Endothelial cell of umbilical vein (primary cell): ENCODE measurements at places on chromosomes 11 and 22.

DNA sequence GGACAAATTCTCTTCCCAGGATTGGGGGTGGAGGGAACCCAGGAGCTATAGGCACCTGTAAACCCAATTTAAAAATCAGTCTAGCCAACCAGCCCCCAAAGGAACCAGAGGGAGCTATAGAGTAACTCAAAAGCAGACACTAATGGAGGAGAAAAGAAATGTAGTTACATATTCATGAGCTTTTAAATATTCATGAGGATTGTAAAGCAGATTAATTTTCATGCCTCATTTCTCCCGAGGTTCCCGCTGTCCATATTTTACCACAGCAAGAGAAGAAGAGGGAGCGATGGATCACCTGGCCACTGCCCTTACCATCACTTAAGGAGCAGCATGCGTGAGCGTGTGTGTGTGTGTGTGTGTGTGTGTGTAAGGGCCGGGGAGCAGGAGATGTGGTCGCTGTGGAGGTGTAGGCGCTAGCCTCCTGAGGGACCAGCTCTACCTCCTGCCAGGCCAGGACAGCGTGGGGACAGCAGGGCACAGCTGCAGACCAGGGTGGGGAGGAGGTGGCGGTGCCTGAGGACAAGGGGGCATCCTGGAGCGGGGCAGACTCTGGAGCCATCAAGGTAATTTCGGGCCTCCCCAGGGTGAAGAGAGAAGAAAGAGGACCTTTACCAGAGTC lies 100.7 kb upstream of the THY1 start:
- no peak for DNase-seq

DNA sequence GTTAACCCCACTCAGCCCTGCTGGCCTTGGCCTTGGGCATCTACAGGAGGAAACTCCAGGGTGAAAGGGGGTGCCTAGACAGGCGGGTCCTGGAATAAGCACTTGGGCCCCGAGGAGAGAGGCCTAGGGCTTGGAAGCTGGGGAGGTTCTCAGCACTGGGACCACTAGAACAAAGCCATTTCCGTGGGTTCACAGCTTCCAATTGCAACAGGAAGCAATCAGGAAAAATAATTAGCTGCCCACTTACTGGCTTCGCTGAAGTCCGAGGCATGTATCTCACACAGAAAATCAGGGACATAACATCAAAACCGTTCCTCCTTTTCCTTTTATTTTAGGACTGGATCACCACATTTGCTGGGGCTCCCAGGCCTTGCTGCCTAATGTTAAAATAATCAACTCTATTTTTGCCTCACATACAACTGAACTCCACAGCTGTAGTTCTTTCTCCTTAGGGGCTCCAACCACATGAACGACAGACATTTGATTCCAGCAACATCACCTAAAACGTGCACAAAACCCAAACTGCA lies 161.1 kb upstream of the GRK3 start:
- DNase-seq, result no peak

- peak; percentile 89 for DNase-seq
These were observed at the start of gene PDGFD for GRCh38 chr11:104164028-104164520. Gene PDGFD (minus strand): TSS chr11:104164147.

DNA sequence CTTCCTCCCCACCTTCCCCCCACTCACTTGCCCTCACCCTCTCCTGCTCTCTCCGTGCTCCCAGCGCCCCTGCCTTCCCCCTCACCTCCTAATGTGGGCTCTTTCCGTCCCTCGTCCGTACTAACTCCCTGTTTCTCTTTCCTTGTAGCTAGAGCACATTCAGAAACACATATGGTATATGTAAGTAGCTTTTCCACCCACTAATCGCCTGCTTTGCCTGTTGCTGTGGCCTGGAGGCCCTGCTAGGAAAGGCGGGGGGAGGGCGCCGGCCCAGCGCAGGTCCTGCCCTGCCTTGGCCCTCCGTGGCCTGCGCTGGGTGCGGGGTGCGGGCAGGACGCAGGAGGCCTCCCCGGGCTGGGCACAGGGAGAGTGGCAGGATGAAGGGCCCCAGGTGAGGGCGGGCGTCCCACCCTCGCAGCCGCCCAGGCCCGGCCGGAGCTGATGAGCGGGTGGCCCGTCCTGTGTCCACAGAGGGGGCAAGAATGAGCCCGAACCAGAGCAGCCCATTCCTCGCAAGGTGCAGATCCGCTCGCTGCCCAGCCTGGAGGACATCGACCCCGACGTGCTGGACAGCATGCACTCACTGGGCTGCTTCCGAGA lies 41.7 kb downstream of the MOB2 start:
- DNase-seq, result no peak

DNA sequence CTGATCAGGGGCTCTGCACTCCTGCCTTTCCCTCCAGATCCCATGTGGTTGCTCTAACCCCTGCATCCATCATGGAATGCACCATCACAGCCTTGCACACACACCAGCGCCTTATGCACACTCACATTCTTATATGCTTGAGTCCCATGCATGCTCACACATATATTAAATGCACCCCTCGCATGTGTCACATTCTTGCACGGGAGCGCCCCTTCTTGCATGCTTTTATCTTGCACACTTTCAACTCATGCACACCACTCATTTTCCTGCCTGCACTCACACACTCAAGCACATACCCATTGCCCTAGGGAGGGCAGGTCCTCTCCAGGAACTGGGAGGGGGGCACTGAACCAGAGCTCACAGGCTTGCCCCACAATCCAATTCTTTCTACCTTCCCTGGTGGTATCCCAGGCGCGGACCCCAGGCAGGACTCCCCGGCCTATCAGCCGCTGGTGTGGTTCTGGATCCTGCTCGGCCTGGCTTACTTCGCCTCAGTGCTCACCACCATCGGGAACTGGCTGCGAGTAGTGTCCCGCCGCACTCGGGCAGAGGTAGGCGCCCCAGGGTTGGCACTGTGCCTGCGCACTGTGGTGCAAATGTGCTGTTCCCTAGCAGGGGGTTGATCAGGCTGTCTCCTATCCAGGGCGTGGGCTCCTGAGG lies 2.3 kb upstream of the CATSPERZ start:
- no peak for DNase-seq

GRCh38 chr22:22702237-22703202 lies 58.1 kb downstream of the GGTLC2 start:
- no peak for DNase-seq

DNA sequence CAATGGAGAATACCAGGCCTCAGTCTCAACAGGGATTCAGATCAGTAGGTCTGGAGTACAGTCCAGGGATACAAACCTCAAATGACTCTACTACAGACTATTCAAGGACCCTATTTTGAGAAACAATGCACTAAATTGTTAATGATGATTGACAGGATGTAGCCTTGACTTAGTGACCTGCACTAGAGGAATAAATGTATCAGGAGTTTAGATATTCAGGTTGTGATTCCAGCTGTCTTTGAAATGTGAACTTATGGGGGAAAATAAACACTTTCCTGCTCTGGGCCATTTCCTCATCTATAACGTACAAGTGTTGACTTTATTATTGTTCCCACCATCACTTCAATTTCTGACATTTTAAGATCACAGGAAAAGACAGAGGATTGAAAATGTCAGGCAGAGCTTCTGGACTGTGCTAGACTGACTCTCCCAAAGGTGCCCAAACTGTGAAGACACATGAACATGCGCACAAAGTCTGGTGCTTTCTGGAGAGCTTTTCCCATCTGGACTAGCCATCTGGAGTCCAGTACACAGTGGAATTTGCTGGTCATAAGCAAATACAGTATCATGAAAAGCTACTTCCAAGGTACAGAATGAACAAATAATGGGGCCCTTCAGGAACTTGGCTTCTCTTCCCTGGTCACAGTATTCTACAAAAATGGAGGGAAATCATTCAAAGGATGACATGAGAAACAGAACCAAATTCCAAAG lies 110.4 kb downstream of the USP35 start:
- peak; percentile 78 for DNase-seq

DNA sequence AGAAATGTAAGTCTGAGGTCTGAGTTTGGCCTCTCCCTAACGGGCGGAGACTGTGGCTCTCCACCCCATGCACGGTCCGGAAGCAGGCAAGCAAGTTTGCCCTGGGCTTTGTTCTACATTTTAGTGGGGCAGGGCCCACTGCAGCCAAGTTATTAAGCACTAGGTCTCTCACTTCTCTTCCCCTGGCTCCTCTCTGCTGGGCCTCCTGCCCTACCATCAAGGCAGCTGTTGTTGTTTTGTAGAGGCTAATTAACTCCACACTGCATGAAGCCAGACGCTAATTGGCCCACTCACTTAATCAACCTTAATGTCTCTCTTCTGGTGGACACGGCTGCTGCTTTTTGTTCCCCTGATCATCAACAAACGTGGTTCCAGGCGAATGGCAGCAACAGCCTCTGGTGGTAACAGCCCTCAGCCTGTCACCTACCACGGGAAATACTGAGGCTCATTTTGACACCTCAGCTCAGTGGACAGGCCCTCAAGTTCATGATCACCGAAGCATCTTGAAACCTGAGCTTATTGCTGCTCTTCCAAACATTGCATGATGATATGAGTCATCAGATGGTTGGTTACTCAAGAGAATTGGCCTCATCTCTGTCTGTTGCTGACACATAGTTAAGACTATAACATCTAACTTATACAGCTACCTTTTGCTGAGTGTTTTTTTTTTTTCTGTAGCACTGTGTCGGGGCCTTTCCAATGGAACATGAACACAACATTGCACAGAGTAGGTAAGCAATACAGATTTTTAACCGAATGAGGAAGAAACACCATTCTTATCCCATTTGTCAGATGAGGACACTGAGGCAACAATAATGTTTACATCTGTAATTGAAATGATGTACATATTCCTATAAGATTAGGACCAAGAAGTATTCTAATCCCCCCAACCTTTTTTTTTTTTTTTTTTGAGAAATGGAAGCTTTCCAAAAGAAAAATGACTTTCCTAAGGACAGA lies 20.8 kb upstream of the LMO2 start:
- no peak for DNase-seq

DNA sequence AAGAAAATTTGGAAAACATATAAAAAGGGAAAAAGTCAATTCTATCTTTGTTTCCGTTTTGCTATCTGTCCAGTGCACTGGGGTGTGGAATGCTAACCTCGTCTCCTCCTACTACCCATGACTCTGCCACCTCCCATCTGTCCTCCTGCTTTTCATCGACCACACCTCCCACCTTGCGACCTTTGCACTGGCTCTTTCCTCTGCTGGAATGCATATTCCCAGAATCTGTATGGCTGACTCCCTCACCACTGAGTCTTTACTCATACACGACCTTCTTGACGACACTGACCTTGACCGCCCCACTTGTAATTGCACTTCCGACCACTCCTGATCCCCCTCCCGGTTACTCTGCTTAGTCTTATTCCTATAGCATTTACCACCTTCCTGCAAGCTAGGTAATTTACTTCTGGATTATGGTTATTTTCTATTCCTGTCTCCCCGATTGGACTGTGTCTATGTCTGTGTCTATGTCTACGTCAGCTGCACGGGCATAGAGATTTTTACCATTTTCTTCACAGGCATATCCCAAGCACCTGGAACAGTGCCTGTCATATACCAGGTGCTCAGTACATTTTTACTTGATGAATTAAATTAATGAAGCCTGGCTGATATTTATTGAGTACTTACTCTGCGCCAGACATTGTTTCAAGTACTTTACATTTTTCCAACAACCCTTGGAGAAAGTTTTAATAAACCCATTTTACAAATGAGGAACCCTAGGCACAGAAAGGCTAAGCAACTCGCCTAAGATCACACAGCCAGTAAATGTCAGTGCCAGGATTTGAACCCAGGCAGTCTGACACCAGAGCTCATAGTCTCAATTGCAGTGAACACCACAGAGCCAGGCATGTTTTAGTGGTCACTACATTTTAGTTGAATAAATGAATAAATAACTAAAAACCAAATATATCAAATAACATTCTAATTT lies 89.3 kb upstream of the SLC22A12 start:
- no peak for DNase-seq

DNA sequence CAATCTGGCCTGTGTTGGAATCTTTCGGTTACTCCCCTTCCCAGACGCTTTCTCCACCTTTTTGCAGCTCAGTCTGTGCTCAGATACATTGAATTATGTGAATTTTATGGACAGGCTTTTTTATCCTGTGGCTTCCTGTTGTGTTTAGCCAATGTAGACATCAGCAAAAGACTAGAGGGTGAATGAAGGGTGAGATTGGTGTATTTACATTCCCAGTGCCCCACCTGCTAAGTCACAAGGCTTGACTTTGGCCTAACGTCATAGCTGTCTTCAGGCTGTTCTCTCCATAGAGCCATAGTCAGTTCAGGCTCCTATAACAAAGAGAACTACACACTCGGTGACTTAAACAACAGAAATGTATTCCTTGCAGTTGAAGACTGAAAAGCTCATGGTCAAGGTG lies 97.5 kb upstream of the FSHB start:
- DNase-seq, result no peak

- peak; percentile 15 for DNase-seq
These were observed 741 bp downstream of the PHRF1 start for GRCh38 chr11:576811-577610.

- DNase-seq, result peak; percentile 93
These were observed 64.6 kb downstream of the ARHGEF12 start for GRCh38 chr11:120400564-120401364.

DNA sequence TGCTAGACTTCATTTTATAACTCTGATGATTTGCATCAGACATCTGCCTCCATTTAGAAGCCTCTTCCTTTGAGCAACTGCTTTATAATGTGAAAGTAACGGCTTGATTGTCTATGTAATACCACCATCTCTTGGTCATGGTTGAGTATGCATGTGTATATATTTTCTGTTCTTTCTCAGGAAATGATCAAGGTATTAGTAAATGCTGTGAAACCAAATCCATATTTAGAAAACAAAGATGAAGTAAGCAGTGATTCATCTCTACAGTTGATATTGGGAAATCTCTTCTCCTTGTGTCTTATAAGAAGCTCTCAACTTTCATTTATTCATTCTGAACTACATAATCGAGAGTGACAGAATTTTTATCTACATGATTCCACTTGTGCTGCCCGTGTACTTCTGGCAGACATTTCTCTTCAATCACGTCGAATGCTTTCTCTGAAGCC lies 104.6 kb upstream of the ANO3 start:
- DNase-seq, result peak; percentile 92

- DNase-seq, result no peak
These were observed 123.5 kb downstream of the MPPED1 start for GRCh38 chr22:43535336-43535735.

DNA sequence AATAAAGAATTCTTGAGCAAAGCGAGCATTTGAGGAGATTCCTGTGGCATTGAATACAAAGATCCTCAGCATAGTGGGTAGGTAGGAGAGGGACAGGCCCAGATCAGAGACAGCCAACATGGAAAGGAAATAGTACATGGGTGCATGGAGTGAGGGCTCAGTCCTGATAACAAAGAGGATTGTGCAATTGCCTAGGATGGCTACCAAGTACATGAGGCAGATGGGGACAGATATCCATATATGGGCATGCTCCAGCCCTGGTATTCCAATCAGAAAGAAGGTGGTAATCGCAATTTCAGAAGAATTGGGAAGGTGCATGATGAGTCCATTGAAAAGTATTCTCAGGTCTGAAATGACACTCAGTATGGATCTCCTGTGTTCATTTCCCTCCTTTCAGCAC lies 8.6 kb downstream of the OR51T1 start:
- no peak for DNase-seq

- no peak for DNase-seq
These were observed 1.0 kb upstream of the TMEM86A start for GRCh38 chr11:18697576-18697975.
